ENCODE measurements at places on chromosomes 4 and X. TPM values are rescaled to one million over a fixed set of nuclear protein-coding genes. Genes with fewer than 3 reads are reported as not detected.

The KCTD8 gene
- total RNA-seq, result not detected

The CCKAR gene
- total RNA-seq, result not detected

The GAGE13 gene
- total RNA-seq, result not detected

The FATE1 gene
- total RNA-seq, result not detected

The SPANXN3 gene
- not detected for total RNA-seq

The MANBA gene
- 24.2 TPM for total RNA-seq

The CSAG1 gene
- total RNA-seq, result not detected

GRCh38 chrX:13917507-13917906, 100.6 kb upstream of the GPM6B start:
- DNase-seq, result no peak

GRCh38 chr4:94831607-94832006, 73.9 kb downstream of the BMPR1B start:
- no peak for DNase-seq

GRCh38 chr4:152172146-152172545, 363.7 kb downstream of the FBXW7 start:
- DNase-seq, result no peak

DNA sequence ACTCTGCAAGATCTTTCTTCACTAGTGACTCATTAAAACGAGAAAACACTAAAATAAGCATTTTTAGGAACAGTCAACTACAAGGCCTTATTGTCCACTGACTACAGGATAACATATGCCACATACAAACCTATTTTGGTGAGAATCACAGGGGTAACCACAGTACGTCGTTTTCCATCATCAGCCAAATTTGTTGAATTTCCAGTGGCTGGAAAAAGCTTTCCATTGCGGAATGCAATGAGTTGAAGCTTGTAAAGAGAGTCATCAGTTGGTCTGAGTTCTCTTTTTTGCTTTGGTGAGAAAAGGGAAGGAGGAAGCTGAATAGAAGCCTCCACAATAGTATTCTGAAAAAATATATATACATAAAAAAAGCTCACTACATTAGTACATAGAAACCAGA, 102.4 kb downstream of the ADGRA3 start:
- DNase-seq, result no peak

GRCh38 chrX:115190636-115191489, 1.7 kb downstream of the RBMXL3 start:
- DNase-seq, result no peak

DNA sequence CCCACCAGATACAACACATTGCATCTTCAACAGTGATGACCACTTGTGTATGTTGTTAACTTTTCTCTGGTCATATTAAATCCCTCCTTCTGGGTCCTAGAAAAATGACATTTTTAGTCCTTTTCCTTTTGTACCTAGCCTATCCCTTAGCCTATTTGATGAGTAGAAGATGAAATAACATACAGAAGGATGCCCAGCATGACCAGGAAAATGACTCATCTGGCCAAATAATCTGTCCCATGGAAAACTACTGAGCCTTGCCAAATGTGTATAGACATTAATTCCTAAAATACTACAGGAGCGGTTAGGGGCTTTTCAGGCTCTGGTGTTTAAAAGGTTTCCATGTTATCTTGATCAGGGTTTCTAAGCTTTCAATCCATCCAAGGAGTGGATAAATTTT, 129.0 kb upstream of the KCNIP4 start:
- no peak for DNase-seq

DNA sequence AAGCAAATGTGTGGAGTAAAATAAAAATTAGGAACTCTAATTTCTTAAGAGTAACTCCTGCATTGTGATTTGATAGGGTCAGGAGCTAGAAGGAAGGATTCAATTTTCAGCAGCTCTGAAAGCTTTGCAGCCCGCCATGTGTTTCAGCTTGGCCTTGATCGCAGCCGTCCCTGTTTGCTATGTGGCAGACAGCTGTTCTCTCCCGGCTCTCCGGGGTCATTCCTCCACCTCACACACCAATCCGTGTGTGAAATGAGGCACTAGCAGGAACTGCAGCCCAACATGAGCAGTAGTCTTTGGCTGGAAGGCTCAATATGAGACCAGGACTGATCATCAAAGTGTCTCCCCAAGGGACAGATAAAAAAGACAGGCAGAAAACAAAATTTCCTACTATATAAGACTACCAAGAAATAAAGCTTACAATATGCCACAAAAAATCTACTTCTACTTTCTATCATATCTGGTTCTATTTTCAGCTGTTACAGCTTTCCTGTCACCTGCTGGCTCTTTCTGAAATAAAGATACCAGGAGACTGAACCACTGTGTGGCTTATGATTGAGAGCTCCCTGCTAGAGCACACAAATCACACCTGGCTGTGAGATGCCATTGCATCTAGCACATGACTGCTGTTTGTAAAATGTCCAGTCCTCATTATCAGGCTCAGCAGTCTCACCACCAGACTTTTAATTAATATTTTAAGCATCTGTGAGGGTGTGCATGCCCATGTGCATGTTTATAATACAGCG, 44.1 kb upstream of the SEC24B start:
- DNase-seq, result no peak

DNA sequence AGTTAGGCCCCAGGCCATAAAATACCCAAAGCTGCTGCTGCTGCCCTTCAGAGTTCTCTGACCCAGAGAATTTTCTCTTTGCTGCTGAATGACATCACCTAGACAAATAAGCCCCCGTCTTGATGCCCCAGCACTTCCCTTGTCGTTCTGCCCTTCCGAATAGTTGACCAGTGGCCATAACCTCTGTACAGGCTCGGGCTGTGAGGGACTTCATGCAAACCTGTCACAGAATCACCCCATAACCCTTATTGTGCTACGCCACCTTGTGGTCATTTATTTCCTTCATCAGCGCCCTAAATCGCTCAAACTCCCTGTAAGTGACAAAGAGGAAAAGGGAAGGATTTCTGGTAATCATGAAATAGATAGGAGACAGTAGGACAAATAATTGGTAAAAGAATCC, 18.8 kb downstream of the SPACA5 start:
- DNase-seq, result peak; percentile 40

DNA sequence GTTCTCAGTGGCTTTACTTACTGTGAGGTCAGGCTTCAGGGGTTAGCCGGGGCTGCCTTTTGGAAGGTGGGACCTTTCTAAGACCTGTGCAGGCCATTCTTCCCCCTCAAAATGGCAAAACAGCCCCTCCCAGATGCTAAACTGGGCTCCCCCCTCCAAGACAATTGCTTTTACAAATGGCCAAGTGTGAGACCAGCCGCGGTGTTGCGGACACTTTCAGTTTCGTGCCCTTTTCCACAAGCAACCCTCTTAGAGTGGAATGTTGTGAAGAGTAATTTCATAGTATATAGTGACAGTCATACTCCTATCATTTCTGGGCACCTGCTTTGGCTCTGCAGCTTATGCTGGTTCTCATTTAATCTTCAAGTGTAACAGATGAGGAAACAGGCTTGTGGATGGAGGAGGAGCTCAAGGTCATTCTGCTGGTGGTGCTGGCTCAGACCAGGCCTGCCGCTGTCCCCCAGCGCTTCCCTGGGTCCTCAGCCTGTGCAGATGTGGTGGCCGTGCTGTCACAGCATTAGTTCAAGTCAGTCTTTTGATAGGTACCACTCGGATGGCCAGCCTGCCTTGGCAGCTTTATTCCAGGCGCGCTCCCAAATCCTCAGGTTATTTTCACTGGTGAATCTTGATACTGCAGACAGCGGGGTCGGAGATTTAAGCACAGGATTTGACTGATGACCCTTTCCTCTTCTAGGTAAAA, 55.0 kb upstream of the TADA2B start:
- no peak for DNase-seq

- no peak for DNase-seq
These were observed 36.7 kb upstream of the SORCS2 start for GRCh38 chr4:7155590-7156071.

GRCh38 chr4:94251094-94251493, 43.4 kb downstream of the SMARCAD1 start:
- DNase-seq, result no peak

DNA sequence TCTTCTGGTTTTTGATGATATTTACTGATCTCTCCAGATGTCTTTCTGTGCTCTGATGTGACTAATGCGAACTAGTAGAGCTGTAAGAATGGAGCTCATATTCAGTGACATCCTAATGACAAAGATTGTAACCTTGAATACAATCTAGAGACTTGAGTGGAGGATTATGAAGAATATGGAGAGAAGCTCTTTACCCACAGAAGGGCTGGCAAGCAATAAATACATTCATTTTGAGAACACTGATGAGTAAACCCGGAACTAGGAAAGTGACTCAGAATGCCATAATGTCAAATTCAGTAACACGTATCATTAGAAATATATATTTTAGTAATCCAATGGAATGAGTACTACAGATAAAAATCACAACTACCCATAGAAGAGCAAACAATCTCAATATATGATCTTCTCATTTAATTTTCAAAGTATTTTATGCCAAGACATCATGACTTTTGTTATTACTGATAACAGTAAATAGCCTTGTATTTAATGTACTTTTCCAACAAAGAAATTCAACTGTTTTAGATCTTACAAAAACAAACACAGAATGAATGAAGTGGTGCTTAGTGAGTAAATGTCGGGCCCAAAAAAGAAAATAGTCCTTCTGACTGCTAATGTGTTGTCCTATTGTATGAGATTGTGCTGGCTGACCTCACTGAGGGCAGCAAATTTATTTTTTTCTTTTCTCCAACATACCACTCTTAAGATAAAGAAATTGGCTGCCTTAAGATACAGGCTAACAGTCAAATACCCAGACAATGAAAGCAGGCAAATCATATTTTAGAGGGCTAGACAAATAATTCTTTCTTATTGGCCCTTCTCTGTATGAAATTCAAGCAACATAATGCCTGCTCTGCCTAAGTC, 49.2 kb upstream of the HDAC8 start:
- no peak for DNase-seq

All from liver (tissue), 10 donors.